ENCODE measurements at places on chromosomes 6 and 20.

GRCh38 chr20:39290575-39290974 is 328.4 kb downstream of the DHX35 start:
- no peak for DNase-seq

GRCh38 chr6:146358431-146359046 is 185.1 kb upstream of the RAB32 start:
- DNase-seq, result no peak

- no peak for DNase-seq
These were observed 67.8 kb upstream of the EPB41L1 start for GRCh38 chr20:36086767-36087166.

- no peak for DNase-seq
These were observed 425.1 kb downstream of the FOXA2 start for GRCh38 chr20:22159276-22159675.

DNA sequence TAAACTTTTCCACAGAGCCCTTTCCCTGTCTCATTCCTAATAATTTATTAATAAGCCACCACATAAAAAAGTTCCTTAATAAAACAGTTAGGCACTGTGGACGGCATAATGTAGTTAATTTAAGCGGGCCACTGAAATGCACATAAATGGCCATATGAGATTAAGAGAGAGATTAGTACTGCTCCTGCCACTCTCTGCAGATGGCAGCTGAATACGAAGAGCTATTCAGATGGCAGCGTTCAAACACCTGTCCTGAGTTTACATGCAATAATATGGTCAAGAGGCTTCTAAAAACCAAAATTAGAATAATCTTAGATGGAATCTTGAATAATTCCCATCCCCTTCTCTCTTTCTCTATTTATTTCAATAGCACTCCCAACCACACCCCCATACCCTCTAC is 461.8 kb downstream of the PKHD1 start:
- DNase-seq, result no peak

GRCh38 chr6:43771210-43771857 is 1.3 kb downstream of the VEGFA start:
- DNase-seq, result peak; percentile 23

GRCh38 chr6:48085131-48085741 is 25.8 kb downstream of the PTCHD4 start:
- DNase-seq, result no peak

DNA sequence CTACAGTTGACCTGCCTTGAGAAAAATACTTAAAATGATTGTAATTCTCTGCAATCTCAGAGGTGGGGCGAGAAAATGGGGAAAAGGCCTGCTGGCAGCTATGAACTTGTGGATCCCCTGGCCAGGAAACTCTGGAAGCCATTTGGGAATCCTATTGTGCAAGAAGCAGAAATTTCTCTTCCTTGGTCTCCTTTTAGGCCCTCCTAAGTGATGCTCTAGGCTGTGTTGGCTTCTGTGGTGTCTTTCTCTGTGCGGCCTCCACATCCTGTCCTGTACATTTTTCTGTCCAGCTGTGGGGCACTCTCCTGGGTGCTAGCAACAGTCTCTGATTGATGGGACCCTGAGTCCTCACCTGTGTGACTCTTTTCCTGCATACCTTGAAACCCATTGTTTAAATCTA is 290.9 kb downstream of the FARS2 start:
- no peak for DNase-seq

DNA sequence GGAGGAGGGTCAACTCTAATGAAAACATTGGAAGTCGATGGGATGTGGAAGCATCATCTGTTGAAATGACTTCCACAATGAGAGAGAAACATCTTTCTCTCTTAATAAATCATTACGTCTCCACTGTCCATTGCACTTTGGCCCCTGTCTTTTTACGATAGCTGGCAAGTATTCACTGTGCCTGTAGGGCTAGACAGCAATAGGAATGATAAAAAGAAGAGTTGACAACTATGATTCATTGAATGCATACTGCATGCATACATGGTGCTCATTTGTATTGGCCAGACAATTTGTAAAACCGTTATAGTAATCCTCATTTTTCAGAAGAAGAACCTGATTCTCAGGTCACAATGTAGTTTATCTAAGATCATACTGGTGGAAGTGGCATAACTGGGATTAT is 220.3 kb downstream of the KCNQ5 start:
- no peak for DNase-seq

GRCh38 chr6:16206595-16207037 is 31.8 kb upstream of the GMPR start:
- no peak for DNase-seq

GRCh38 chr20:35263532-35264341 is 14.2 kb downstream of the MMP24OS start:
- no peak for DNase-seq

- DNase-seq, result no peak
These were observed 99.0 kb downstream of the TBX18 start for GRCh38 chr6:84665401-84665800.

- DNase-seq, result peak; percentile 6
These were observed 33.2 kb upstream of the HBS1L start for GRCh38 chr6:135087803-135088202.

DNA sequence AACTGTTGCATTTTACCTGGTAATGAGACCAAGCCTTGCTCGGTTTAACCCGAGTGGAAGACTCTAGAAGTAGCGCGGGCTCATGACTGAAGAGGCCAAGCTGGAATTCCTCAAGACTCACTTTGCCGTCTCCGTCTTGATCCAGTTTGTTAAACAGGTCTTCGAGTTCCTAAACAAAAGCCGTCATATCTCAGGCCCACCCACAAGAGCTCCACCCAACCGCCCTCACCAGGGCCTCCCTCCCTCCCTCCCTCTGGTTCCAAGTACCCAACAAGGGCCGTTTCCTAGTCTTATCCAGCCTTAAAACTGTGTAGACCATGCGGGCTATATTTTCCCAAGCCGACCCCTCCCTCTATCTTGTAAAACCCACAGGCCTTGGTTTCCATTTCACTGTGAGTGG is 81.4 kb downstream of the NINL start:
- no peak for DNase-seq

DNA sequence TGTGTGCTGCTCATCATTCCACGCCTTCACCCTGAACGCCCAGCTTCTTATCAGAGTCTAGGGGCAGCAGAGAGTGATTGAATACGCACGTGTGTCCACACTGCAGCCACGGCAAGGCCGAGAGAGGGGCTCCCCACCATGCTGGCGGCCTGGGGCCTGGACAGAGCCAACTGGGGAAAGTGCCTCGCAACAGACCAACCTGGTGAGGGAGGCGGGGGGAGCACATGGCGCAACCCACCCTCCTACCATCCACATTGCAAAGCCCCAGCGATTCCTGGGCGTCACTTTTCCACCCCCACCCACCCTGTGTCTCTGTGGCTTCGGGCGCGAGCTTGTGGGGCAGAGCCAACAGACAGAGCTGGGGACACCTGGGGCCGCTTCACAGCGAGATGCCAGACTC is 66.4 kb upstream of the DUSP22 start:
- no peak for DNase-seq

GRCh38 chr6:156279261-156279969 is 497.8 kb upstream of the ARID1B start:
- DNase-seq, result no peak

GRCh38 chr6:147136057-147136456 is 68.2 kb upstream of the STXBP5 start:
- no peak for DNase-seq

DNA sequence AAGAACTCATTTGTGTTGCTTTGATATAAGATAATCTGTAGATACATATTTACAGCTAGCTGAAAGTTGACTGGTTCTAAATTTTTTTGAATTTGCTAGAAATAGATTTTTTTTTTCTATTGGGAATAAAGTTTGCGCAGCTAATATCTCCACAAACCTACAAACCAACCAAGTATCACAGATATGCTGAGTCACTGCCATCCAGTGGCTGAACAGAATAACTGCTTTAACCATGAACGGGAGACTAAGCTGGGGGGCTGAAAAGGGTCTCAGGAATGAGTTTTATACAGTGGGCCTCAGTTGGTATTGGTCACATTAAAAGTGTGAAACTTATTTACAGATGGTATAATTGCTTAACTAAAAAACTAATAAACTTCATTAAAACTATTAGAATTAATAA is 326.7 kb upstream of the CNR1 start:
- no peak for DNase-seq

DNA sequence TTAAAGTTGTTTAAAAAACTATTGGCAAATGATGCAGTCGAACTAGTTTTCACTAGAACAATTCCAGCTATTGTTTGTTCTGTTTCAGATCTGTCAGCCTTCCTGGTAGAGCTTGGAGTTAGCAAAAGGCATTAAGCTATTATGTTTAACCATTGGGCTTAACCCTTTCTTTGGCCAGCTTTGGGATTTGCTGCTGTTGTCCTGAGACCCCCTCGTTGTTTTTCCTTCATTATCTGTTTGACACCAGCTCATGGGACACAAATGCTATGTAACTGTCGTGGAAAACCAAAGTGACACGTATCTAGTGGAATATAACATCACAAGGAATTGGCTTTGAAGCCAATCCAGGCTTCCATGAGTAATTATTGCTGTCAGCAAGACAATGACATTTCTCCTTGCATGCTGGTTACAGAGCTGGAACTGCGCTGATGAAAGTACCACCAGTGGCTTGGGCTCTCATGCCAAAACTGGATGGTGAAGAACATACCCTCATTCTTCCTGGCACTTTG is 96.0 kb downstream of the EYA2 start:
- DNase-seq, result no peak

- no peak for DNase-seq
These were observed 60.9 kb downstream of the FYN start for GRCh38 chr6:111812060-111813038.

DNA sequence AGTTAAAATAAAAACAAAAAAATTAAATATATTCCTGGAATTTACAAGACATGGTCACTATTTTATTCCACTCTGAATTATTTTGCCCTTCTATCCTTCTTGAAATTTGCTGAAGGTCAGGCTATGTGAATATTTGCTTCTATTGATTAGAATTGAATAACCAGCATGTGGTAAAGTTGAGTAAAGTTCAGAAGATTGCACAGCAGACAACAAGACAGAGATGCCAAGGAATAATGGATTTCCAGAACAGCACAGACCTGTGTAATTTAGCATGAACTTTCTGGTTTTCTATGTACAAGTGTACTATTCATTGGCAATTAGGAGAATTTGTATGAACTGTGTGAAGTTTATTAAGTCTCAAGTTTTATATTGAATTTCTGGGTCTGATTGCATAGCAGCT is 352.4 kb downstream of the TBC1D32 start:
- no peak for DNase-seq

DNA sequence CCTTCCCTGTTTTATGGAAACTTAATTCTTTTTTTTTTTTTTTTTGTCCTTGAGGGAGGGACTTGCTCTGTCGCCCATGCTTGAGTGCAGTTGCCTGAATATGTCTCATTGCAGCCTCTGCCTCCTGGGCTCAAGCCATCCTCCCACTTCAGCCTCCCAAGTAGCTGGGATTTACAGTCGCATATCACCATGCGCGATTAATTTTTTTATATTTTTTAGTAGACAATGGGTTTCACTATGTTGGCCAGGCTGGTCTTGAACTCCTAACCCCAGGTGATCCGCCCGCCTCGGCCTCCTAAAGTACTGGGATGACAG is 654 bp downstream of the TMEM14C start:
- DNase-seq, result no peak

GRCh38 chr20:20225325-20226043 is 142.4 kb upstream of the INSM1 start:
- DNase-seq, result no peak

Measured in activated T-helper 1 cell treated with Interleukin-2 at 50 U/mL for 16 hours (primary cell).